ENCODE measurements at places on chromosomes 3 and 15. TPM values are rescaled to one million over a fixed set of nuclear protein-coding genes. Genes with fewer than 3 reads are reported as not detected.

Gene IRAK2
- 5.4 TPM for total RNA-seq

Gene C3orf85
- not detected for total RNA-seq

Gene MGLL
- 78.1 TPM for total RNA-seq

Gene DLL4
- 0.73 TPM for total RNA-seq

Gene CCR1
- 7.6 TPM for total RNA-seq

Gene RPP14
- 8.9 TPM for total RNA-seq

Gene PRRT3
- 5.4 TPM for total RNA-seq

Gene MRAS
- 20.1 TPM for total RNA-seq

Gene FSTL1
- total RNA-seq = 752 TPM

Gene TTLL13
- total RNA-seq = not detected

Gene ISLR
- 202 TPM for total RNA-seq

Gene CHRNA7
- not detected for total RNA-seq

Gene FANCD2OS
- total RNA-seq = not detected

Gene PDHB
- 54.9 TPM for total RNA-seq

Gene MESP2
- 0.58 TPM for total RNA-seq

Gene NPAP1
- total RNA-seq = not detected

Gene CEP152
- total RNA-seq = 10.1 TPM

Gene CD200
- total RNA-seq = not detected

Gene ATP13A4
- total RNA-seq = 0.33 TPM

Gene AGBL1
- not detected for total RNA-seq

Gene IMPG2
- total RNA-seq = 0.33 TPM

Gene RNU6-1
- not detected for total RNA-seq

Gene CCDC54
- not detected for total RNA-seq

Gene MINDY2
- 23.5 TPM for total RNA-seq

Data from smooth muscle cell of trachea (primary cell).